ENCODE measurements at places on chromosomes 3 and 15.

- no peak for DNase-seq
Observed at GRCh38 chr3:110793611-110794010, 278.0 kb upstream of the NECTIN3 start.

GRCh38 chr15:72968531-72968922 is 83.7 kb upstream of the NEO1 start:
- DNase-seq: no peak

DNA sequence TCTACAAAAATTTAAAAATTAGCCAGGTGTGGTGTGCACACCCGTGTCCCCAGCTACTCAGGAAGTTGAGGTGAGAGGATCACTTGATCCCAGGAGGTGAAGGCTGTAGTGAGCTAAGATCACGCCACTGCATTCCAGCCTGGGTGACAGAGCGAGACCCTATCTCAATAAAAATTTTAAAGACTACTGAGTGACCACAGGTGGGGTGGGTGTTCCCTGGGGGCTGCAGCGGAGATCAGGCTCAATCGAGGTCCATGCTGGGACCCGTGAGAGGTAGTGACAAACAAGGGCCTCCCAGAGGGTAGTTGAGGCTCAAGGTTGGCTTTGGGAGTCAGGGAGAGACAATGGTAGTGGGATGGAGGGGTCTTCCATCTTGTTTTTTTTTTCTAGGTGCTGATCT is 38.9 kb upstream of the LIMD1 start:
- DNase-seq: no peak

- DNase-seq: no peak
Observed at GRCh38 chr15:89174476-89174875, 46.9 kb downstream of the RLBP1 start.

- DNase-seq: no peak
Observed at GRCh38 chr3:52177701-52178042, 20.3 kb upstream of the ALAS1 start.

DNA sequence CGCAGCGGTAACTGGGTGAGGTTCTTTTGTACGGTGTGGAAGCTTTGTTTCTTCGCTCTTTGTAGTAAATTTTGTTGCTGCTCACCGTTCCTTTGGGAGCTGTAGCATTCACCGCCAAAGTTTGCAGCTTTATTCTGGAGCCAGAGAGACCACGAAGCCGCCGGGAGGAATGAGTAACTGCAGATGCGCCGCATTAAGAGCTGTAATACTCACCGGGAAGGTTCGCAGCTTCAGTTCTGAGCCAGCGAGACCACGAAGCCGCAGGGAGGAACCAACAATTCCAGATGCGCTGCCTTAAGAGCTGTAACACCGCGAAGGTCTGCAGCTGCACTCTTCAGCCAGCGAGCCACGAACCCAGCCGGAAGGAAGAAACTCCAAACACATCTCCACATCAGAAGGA is 56.0 kb upstream of the DYNC1LI1 start:
- DNase-seq: no peak

GRCh38 chr3:145889730-145890129 is 271.3 kb downstream of the PLOD2 start:
- no peak for DNase-seq

DNA sequence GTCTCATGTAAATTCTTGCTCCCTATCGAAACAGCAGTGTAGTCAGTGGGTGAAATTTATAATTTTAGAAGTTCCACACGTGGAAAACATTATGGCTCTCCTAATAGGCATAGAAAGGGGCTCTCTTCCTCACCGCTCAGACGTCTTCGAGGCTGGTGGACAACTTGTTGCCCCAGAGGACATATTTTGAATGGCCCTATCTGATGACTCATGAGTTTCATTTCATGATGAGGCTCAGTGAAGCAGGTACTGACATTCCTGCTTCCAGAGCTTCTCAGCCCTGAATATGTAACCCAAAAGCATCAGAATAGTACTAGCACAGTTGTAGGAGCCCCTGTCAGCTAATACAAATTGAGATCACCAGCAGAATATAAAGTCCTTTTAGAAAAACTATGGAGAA is 117.9 kb downstream of the HERC1 start:
- no peak for DNase-seq

- DNase-seq: no peak
Observed at GRCh38 chr3:194257916-194258668, 93.0 kb downstream of the CPN2 start.

DNA sequence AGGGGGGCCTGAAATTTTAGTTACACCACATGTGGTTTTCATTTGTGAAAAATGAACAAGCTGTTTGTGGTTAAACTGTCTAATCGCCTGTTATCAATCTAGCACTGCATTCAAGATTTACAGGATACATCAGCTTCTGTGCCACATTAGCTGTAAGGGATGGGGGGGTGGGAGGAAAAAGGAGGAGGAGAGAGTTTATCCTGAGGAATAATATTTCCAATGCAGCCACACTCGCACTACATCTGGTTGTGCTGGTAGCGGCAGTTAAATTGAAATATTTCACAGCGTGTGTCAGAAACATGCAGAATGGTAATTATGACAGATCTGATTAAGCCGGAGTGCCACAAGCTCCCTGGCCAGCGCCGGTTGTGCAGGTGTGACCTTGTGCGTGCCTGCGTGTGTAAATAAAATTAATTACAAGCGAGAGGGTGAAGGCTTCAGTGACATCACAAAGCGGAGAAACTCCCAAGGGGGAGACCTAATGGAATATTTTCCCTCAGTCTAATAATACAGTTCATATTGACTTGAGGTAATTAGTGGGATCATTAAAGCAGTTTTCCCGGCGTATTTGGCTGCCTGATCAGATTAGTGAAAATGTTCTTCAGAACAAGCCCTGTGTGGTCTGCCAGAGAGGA is 55.5 kb downstream of the SATB1 start:
- no peak for DNase-seq

DNA sequence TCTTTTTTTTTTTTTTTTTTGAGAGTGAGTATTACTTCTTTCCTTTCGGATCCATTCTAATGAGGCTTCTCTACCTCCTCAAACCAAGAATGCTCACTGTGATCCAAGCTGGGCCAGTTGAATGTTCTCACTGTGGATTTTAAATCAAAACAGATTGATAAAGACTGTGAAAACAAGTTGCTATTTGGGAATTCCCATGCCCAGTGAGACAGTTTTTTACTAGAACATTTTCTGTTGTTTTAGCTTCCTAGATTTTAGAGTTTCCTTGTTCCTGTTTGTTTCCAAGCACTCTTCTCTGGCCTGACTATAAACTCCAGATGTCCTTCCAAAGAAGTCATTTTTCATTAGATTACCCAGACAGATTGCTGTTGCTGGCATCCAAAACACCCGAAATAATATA is 60.1 kb upstream of the GALNT15 start:
- DNase-seq: no peak

DNA sequence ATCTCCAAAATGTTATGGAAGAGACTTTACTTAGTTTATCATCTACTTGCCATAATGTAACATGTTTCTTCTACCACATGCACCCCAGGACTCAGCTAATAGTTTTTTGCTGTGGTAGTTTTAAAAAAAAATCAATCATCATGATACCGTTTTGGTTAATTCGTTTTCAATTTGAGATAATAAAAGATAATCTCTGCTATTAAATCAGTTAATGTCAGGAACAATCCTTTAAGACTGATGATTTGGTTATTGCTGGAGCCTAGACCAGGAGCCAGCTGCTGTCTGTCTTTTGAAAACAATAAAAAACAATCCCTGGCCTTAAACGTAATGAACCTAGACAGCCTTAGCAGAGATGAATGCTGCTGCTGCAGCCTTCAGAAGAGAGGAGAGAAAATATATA is 403.7 kb downstream of the OXSM start:
- DNase-seq: no peak

DNA sequence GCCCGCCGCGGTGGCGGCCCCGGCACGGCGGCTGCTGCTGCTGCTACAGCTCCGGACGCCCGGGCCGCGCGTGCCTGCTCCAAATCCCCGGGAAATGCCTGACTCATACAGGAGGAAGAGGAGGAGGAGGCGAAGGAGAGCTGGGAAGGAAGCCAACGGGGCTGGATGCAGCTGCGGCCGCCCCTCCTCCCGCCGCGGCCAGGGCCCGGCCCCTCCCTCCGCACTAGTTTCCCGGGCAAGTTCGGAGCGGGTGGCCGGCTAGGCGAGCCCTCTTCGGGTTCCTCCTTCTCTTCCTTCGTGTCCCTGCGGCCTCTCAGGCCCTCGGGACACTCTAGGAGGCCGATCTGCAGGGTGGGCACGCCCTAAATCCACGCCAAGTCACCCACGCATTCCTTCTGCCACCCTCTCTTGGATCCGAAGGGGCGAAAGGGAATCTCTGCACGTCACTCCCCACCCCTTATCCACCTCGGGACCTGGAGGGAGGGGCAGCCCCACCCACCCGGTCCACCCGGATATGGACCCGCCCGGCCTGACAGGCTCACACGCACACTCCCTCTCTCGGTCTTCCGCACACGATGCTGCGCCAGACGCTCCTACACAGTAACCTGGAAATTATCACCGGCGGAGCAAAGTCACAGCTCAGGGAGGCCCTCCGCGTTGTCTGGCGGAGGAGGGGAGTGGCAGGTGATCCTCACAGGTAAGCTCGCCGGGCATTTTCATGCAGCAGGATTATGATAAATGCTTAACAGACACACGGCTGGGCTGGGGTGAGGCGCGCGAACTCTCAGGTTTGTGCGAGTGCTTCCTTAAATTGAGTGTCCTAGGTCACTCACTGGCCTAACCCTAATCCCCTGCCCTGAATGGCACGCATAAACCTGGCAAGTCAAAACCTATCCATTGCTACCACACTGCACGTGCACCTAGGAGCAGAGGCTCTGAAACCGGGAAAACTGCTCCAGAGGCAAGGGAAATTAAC is at the start of the genes OSBPL10 and ZNF860:
Gene OSBPL10 (minus strand): TSS at position 57 of the 976 bp plus-strand sequence. CDS start 83 bp downstream, outside the sequence.
Gene ZNF860 (plus strand): TSS at position 545 of the 976 bp plus-strand sequence. CDS start 7,330 bp downstream, outside the sequence.
- no peak for DNase-seq

GRCh38 chr15:76799760-76800159 is 105.4 kb downstream of the SCAPER start:
- DNase-seq: no peak

DNA sequence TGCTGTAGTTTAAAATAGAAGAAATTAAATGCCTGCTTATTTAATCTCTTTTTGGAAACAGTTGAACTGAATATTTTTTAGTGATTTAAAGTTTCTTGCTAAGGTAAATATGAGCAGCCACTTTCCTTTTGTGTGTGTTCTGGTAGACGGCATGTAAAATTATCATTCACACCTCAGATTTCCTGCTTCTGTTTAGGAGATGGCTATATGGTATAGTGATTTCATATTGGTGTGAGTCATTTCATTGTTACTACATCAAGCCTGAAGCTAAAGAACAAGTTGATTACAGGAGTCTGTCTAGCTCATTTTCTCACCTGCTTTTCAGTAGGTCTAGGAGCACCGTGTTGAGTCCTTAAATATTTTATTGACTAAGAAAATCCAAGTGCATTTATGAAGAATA is 2.2 kb downstream of the LRCH3 start:
- DNase-seq: no peak

- DNase-seq: no peak
Observed at GRCh38 chr3:55330355-55330754, 156.8 kb downstream of the WNT5A start.

- DNase-seq: no peak
Observed at GRCh38 chr3:69081583-69082262, 1.6 kb upstream of the UBA3 start.

DNA sequence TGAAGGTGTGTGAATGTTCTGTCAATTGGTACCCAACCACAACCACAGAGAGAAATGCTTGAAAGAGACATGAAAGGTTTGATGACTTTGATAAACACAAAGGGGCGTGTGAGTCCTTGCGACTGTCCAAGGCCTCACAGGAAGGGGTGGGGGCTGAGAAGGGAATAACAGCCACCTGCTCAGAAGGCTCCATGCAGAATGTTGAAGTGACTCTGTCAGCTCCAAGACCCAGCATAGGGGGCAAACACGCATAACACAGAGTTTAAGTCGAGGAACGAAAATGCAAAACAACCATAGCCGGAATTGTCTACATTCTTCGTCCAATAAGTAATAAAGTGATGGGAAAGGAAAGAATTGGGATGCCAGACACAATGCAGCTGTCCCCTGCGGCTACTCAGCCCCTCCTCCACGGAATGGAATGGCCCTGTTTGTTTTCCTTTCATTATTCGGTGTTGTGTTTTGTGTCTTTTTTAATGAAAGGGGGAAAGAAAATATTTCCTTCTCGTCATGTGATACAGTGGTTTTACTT is 19.9 kb downstream of the TMEM212 start:
- DNase-seq: no peak

DNA sequence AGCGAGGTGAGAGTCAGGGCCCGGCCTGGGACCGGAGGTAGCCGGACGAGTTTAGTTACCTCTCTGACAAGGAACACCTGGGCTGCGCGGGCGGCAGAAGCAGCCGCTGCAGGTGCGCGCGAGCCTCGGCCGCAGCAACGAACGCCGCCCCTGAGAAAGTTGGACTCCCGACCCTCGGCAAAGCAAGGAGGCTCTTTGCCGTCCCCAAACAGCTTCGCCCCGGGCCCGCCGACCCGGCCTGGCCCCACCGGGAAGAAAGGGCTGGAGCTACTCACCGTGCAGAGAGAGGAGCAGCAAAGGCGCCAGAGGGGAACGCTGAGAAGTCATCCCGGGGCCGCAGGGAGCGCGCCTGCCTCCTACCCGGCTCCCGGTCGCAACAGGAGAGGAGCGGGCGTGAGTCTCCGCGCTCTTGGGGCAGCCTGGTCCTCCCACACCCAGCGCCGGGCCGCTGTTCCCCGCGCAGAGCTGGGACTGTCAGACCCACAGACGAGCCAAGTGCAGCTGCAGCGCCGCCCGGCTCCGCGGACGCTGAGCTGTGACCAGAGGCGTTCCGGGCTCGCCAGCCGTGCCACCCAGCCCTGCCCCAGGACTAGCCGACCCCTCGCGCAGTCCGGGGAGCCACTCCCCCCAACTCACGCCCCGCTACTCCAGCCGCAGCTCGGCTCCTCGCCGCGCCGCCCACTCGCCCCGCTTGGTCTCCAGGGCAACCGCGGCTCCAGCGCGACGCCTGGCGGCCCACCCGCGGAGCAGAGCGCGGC is at the start of gene IGSF11:
Gene IGSF11 (minus strand): TSS at position 591 of the 758 bp plus-strand sequence. CDS start 264 bp downstream, at position 327.
- peak; percentile 39 for DNase-seq

- DNase-seq: no peak
Observed at GRCh38 chr15:70443486-70444273, 319.7 kb downstream of the UACA start.

DNA sequence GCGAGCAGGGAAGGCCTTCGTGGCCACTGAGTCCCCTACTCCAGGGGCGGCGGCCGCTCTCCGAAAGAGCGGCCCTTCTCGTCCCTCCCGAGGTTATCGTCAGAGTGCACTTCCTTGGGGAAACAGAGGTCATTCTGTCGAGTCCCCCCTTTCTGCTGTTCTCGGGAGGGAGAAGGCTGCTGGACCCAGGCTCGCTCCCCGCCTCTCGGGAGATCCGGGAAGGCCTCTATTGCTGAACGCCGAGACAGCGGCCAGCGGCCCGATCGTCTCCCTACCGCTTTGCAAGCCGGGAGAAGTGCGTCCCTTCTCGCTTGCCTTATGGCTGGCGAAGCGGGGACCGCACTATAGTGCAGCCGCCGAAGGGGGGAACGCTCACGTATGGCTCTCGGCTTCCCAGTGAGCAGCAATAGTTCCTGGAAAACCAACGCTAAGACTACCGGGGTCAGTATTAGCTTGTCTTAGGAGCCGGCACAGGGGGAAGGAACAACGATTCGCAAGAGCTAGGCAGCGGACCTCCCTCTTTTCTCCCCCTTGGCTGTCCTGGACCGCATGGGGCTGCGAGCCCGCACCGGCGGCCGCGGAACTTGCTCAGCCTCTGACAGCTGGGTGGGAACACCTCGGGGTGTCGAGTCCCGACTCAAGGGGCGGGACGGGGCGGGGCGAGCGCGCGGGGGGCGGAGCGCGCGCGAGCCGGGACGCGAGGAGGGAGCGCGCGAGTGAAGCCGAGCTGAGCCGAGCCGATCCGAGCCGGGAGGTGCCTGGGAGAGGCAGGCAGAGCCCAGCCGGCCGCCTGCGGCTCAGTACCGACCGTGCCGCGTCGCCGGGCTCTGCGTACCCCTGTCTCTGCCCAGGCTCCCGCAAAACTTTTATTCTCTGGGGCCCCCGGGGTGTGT is 930 bp upstream of the PPM1L start:
- peak; percentile 85 for DNase-seq
